ENCODE measurements at places on chromosomes 3 and 15.
A peak's percentile ranks its signal among the peaks of the same experiment; 100 is the strongest.

DNA sequence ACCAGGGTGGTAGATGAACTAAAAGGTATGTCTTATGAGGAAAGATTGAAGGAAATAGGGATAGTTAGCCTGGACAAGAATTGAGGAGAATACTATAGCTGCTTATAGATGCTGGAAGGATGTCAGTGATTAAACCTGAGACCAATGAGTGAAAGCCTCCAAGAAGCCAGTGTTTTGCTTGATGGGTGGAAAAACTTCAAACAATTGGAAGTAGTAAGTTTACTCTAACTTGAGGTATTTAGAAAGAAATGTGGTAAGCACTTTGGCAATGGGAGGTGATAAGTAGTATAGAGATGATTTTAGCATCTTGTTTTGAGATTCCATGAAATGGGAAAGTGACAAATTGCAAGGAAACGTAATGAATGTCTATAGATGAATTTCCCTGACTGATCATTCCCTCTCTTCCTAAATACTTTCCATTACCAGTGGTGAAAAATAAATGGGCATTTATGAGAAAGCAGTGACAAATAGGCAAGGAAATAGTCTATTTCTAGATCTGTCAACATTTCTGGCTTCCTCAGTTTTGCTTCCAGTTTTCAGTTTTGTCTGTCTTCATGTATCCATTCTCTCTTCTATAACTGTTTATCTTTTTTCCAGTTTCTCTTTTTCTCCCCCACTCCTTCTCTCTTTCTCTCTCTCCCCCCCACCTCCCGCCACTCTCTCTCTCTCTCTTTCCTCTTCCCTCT is 19.2 kb downstream of the SLC15A2 start:
- DNase-seq = no peak

- DNase-seq = peak; percentile 6
Measured at GRCh38 chr15:60635507-60636352, 156.8 kb upstream of the ICE2 start.

- DNase-seq = no peak
Measured at GRCh38 chr3:152399374-152399773, 130.6 kb downstream of the MBNL1 start.

GRCh38 chr15:83970295-83970890 is 265.2 kb upstream of the GOLGA6L4 start:
- no peak for DNase-seq

DNA sequence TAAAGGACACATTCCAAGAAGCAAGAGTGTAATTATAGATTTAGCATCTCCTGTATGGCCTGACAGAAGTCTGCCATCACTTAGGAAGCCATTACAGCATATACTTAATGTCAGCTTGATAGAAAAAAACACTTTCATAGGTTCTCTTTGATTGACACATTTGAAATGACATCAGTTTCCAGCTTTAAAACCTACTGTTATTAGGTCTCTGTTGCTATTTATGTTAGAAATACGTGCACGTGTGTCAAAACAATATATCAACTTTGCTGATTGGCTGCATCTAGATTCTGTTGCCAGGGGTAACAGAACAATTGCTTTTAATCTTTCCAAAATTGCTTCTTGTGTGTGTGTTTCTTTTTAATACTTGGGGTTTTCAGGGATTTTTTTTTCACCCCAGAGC is 389.3 kb upstream of the ATP11B start:
- DNase-seq = no peak

- DNase-seq = no peak
Measured at GRCh38 chr15:45669422-45669821, 34.6 kb downstream of the SQOR start.

DNA sequence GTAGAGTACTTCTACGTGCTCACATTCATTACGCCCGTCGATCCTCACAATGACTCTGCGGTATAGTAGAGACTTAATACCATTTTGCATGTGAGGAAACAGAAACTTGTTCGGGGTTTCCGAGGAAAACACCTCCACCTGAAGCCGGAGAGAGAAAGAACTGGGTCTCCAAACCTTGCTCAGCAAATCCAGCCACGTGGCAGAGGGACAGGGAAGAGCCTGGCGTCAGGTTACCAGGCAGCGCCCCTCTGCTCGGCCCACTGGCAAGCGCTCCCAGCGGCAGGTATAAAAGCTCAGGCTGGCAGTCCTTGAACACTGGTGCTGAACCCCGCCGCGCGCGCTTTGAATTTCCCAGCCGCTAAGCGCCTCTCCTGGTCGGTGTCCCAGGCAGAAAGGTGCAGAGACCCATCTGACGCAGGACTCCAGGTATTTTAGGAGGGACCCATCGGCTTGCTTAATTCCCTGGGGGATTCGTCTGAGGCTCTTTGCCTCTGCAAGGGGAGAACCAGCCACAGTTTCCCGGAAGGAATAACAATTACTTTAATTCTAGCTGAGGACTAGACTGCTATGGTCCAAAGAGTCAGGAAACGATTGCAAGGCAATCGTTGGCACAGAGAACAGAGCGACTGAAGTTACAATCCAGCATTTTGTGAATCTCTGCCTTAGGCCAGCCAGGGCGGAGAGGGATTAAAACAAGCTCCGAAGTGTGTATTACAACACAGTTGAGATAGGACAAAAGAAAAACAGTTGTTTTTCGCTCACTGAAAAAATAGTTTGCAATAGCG is at the start of gene C2CD4A:
Gene C2CD4A (plus strand): TSS at position 315 of the 785 bp plus-strand sequence. CDS start 637 bp downstream, outside the sequence.
- no peak for DNase-seq

GRCh38 chr3:127039719-127040118 is 56.8 kb downstream of the PLXNA1 start:
- no peak for DNase-seq

- no peak for DNase-seq
Measured at GRCh38 chr15:83565138-83565537, 88.8 kb upstream of the ADAMTSL3 start.

DNA sequence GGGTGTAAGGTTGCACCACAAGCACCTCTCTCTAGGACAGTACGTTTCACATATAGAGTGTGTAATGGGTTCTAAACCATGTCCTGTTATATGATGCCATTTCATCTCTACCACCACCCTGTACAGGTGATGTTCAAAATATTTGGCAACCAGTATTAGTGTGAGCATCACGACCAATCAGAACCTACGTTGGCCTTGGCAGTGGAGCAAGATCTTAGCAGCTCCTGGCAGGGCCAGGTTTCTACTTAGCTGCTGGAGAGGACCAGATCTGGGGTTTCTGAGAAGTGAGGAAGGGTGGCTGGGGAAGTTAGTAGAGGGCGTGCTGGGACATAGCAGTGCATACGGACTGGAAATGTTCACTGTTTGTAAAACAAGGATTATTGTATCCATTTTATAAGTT is 23.1 kb upstream of the MITF start:
- DNase-seq = no peak

- DNase-seq = no peak
Measured at GRCh38 chr15:100731267-100732152, 129.1 kb downstream of the ASB7 start.

All from naive B cell (primary cell).